ENCODE measurements at places on chromosomes 2 and 18. TPM values are rescaled to one million over a fixed set of nuclear protein-coding genes. Genes with fewer than 3 reads are reported as not detected.

TTC21B gene
- total RNA-seq: 21.0 TPM

DYNAP gene
- not detected for total RNA-seq

KCNF1 gene
- not detected for total RNA-seq

COX7A2L gene
- 84.7 TPM for total RNA-seq

SPOPL gene
- total RNA-seq: 20.2 TPM

VSNL1 gene
- not detected for total RNA-seq

SLC19A3 gene
- total RNA-seq: not detected

PPP4R1 gene
- 49.5 TPM for total RNA-seq

All from activated T-helper 1 cell treated with anti-CD3 and anti-CD28 coated beads, Interleukin-12 subunit alpha, Interleukin-12 subunit beta, Interleukin-2, Interleukin-4 antibody, amounts not matched to agents 30 ng/mL and 10 ng/mL and 1 ng/mL, durations not matched to agents 14 hours and 24 hours and 36 hours (primary cell).